ENCODE measurements at places on chromosomes 1 and 21.

DNA sequence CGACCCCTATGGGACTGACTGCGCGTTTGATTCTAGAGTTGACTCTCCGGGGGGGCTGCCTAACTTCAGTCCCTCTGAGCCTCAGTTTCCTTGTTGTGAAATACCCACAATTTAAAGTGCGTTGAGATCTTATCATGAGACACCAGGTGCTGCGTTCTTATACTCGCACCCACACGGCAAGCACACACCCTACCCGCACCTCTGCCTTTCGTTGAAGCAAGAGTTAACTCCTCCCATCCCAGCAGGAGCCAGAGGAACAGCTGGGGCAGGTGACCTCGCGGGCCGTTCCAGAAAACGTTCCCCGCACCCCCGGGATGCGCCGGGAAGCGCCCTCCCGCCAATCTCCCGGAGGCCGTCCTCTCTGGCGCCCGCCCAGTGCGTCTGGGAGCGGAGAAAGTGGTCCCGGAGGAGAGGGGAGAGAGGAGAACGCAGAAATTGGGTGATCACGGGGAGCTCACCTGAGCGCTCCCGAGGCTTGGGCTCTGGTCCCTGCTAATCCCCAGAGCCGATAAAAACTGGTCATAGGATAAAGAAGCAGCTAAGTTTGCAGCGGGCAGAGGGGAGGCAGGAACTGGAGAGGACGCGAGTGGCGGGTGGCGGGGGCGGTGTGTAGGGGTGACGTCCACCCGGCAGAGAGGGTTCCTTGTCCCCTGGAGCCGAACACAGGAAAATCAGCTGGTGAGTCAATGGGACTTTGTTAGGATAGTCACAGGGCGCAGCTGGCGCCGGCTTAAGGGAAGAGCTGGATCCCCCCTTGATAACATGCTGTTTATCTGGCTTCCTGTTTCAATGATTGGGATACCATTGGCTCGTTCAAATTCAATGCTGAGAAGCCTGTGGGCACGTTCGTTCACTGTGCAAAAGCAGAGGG is 869 bp downstream of the NAV1 start:
- DNase-seq = peak; percentile 79

DNA sequence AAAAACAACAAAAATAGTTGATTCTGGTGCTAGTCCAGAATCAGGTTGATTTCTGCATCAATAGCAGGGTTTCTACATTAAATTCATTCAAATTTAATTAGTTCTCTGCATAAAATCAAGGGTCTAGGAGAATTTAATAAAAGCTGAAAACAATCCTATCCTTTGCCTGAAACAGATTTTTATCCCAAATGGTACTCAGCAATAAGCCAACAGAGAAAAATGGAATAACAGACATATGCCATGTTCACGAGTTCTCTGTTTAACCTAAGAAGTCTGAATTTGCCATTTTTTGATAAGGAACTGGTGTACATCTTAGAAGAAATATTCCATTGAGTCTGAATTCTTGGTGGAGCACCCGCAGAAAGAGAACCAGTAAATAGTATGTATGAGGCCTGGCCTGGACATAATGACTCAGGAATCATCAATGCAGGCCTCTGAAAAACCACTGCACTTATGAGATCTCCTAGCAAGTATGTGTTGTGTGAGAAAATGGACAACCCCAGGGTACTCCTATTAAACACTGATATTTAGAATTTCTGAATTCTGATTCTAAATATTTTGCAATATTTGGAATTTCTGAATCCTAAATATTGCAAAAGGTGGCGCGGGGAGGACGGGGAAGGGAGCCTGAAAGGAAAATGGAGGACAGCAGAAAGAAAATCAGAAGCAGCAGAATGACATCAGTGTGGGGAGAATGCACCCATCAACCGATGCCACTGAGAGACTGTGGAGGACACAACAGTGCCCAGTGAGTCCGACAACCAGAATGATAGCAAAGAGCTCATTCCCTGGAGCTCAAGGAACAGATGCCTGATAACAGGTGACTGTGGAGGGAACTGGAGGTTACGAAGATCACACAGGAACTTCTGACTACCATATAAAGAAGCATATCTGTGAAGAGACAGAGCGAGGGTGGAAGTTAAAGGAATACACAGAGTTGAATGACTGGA is 97.6 kb downstream of the APP start:
- DNase-seq = no peak

DNA sequence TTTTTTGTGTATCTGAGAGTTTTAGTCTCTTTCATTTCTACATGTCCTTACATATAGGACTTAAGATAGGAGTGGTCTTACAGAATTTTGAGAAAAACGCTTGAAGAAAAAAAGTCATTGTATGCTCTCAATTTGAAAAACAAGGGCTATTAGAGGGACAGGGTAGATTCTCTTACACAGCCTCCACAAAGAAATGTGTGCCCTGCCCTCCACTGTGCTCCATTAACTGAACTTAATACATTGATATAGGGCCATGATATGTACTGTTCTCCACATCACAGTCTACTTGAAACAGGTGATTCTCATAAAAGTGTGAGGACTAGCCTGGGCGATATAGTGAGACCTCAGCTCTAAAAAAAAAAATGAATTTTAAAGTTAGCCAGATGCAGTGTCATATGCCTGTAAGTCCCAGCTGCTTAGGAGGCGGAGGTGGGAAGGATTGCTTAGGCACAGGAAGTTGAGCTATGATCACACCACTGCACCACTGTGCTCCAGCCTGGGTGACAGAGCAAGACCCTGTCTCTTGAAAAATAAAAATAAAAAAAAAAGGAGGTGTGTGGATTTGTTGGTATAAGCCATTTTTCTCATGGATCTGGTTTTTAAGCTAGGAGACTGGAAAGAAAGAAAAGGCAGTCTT is 77.0 kb downstream of the HMCN1 start:
- no peak for DNase-seq

DNA sequence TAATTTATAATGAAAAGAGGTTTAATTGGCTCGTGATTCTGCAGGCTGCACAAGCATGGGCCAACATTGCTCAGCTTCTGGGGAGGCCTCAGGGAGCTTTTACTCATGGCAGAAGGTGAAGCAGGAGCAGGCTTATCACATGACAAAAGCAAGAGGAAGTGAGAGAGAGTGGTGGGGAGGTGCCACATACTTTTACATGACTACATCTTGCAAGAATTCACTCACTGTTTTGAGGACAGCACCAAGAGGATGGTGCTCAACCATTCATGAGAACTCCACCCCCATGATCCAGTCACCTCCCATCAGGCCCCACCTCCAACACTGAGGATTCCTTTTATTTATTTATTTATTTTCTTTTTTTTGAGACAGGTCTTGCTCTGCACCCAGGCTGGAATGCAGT is 5.5 kb upstream of the PLEKHM2 start:
- DNase-seq = no peak

GRCh38 chr1:58996341-58997059 is 212.7 kb upstream of the JUN start:
- no peak for DNase-seq

DNA sequence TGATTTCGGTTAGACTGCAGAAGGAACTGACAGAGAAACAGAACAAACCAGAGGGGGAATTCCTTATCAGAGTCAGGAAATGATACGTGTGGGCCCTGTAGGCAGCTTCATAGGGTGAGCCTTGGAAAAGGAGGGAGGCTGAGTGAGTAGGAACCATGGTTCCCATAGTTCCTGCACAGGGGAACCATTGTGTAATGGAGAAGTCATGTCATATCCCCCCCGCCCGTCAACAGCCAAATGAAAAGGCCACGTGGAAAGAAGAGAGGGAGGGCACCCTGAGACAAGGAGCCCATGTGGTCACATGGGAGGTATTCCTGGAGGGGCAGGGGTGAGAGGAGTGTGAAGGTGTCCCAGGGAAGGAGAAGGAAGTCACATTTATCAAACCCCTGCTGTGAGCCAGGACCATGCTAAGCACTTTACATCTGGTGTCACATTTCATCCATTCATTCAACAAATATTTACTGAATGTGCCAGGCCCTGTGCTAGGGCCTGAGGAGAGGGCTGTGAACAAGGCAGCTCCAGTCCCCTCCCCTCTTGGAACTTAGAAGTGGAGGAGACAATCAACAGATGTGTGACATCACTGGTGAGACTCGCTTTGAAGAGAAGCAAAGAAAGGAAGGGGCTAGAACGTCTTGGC is 15.7 kb upstream of the FGR start:
- DNase-seq = peak; percentile 46

GRCh38 chr1:159855709-159856108 is 6.7 kb downstream of the VSIG8 start:
- DNase-seq = no peak

DNA sequence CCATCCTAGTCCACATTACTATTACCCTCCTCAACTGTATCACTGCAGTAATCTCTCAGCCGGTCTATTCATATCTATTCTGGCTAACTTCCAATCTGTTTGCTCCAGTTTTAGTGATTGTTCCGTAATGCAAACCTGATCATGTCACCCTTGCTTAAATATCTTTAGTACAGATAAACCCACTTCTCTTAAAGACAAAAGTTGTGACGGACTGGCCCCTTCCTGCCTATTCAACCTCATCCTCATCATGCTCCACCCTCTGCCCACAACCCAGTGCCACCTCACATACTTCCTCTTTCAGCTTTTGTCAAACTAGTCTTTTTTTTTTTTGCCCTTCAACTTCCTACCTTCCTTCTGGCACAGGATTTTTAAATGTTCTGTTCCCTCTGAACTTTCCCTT is 2.8 kb upstream of the C1orf162 start:
- no peak for DNase-seq

GRCh38 chr1:85599076-85599491 is 18.5 kb downstream of the CCN1 start:
- DNase-seq = no peak

GRCh38 chr1:16387201-16388188 is 20.5 kb downstream of the SZRD1 start:
- DNase-seq = no peak

DNA sequence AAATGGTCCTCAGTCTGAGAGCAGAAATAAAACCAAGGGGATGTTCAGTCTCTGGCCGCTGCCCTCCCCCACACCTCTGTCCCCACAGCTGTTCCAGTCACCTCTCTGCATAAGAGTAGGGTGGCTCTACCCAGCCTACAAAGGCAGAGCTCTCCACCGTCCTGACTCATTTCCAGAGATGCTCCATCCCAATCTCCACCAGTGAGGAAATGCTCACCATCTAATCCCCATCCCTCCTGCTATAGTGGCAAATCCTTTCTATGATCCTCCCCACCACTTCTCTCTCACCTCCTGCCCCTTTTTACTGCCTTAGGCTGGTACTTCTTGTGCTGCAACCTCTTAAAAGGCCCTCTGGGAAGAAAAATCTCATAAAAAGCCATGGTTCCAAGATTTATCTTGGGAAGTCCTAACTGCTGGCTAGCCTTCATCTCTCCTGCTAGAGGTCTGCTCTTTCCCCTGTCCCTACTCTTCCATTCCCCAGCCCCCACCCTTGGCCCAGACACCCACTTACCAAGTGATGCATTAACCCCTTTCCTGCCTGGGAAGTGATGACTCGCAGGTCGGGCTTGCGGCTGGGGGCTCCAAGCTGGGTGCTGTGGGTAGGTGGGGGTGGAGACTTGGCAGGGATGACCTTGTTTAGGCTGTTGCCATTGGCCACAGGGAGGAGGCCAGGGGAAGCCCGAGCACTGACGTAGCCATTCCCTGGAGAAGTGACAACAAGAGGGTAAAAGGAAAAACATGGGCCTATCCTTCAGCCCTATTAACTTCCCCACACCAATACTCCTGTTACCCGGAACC is 23.9 kb downstream of the MEF2D start:
- peak; percentile 85 for DNase-seq

- DNase-seq = no peak
Measured at GRCh38 chr1:30699762-30700161, 23.6 kb downstream of the MATN1 start.

GRCh38 chr1:68016381-68016780 is 34.0 kb downstream of the DIRAS3 start:
- DNase-seq = no peak

- DNase-seq = peak; percentile 87
Measured at GRCh38 chr1:155207806-155208540, at the start of gene THBS3. Gene THBS3 (minus strand): TSS chr1:155207897. CDS start chr1:155207876, 21 bp downstream.

DNA sequence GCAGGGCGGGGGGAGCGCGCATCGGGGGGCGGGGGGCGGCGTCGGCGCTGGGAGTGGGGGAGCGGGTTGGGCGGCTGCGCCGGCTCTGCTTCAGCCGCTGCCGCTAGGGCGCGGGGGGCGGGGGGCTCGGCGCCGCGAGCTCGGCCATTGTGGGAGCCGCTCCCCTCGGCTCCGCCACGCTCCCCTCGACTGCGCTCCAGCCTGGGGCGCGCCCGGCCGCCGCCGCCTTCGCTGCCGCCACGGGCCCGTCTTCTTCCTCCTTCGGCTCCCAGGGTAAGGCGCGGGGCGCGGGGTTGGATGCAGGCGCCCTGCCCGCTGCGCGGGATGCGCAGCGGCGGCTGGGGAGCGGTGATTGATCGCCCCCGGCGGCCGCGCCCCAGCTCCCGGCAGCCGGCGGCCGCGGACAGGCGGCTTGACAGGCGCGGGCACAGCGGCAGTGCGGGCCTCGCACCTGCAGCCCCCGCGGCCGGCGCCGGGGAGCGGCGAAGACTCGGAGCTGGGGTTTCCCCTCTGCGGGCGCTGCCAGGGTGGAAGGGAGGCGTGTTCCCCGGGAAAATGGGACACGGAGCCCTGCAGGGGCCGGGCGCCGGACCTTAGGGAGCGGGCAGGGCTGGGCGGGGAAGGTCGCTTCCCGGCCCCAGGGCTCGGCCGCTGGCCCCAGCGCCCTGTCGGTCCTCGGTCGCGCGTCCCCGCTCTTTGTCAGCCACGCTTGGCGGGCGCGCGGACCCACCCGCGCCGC is 55.3 kb downstream of the NDUFS5 start:
- peak; percentile 89 for DNase-seq

- DNase-seq = no peak
Measured at GRCh38 chr1:3244927-3245315, 175.9 kb downstream of the PRDM16 start.
